ENCODE measurements at places on chromosomes 5 and 9.

DNA sequence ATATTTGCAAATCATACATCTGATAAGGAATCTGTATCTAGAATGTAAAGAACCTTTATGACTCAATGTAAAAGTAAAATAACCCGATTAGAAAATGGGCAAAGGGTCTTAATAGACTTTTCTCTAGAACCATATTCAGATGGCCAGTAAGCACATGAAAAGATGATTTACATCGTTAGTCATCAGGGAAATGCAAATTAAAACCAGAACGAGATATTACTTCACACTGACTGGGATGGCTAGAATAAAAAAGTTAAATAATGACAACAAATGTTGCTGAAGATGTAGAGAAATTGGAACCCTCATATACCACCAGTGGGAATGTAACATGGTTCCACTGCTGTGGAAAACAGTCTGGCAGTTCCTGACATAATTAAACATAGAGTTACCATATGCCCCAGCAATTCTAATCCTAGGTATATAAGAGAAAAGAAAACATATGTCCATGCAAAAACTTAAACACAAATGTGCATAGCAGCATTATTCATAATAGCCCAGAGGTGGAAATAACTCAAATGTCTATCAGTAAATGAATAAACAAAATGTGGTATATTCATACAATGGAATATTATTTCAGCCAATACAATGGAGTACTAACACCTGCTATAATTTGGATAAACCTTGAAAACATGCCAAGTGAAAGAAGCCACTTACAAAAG, 100.4 kb upstream of the MAMDC2 start:
- no peak for DNase-seq

- no peak for DNase-seq
Observed at GRCh38 chr5:143374496-143375217, 28.8 kb downstream of the NR3C1 start.

DNA sequence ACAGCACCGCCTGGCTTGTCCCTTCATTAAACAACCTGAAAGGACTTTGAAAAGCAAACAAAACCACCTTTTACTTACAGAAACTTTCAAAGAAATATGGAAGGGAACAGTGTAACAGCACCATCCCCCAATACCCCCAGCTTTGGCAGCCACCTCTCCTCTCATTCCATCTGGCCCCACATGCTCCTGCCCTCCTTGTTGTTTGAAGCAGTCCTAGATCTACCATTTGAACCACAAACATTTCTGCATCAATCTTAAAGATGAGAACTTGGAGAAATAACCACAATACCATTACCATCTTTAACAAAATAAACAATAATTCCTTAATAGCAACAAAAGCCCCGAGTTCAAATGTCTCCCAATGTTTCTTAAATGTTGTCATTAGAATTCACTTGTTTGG, 17.8 kb upstream of the COL15A1 start:
- no peak for DNase-seq

DNA sequence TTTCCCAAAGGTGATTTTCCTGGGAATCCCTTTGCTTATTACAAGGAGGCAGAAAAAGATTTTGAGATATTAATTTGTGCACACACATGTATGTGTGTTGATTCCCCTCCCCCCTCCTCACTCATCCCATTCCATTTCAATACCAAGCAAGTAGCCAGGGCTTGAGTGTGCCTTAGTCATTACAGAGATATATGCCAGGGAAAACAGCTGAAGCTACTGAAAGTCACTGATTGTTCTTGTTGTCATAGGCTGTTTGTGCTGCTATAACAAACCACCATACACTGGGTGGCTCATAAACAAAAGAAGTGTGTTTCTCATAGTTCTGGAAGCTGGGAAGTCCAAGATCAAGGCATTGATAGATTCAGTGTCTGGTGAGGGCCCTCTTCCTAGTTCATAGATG, 158.6 kb downstream of the BAAT start:
- peak; percentile 98 for DNase-seq

DNA sequence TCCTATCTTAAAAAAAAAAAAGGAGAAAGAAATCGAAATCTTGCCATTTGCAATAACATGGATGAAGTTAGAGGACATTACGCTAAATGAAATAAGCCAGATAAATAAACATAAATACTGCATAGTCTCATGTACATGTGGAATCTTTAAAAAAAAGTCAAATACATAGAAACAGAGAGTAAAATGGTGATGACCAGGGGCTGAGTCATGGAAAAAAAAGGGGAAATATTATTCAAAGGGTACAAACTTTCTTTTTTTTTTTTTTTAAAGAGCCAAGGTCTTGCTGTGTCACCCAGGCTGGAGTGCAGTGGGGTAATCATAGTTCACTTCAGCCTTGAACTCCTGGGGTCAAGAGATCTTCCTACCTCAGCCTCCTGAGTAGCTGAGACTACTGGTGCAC, 310.1 kb downstream of the ZNF608 start:
- no peak for DNase-seq

GRCh38 chr5:120454094-120454798, 9.9 kb upstream of the PRR16 start:
- no peak for DNase-seq

DNA sequence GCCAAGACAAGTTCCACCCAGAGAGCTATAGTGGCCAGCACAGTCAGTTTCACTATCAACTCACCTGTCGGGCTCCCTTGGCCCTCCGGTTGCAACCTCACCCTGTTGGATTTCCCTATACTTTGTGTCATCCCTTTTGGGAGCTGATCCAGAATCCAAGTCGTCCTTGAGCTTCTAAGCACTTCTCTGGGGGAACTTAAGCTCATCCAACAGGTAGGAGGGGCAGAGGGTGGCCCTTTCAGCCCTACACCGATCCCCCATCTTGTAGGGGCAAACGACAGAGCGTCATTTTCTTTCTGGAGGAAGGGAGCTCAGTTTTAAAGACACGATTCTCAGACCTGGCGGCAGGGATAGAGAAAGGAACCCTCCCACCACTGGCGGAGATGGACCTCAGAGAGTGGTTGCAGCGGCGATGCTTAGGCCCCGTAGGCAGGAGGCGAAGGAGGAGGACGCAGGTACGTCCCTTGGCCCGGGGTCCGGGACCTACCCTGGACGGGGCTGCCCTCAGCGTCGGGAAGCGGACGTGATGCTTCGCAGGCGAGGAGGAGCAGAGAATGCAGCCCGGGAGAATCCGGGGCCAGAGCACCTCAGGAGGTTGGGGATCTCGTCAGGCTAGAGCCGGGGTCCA, 519 bp downstream of the ZER1 start:
- peak; percentile 20 for DNase-seq

DNA sequence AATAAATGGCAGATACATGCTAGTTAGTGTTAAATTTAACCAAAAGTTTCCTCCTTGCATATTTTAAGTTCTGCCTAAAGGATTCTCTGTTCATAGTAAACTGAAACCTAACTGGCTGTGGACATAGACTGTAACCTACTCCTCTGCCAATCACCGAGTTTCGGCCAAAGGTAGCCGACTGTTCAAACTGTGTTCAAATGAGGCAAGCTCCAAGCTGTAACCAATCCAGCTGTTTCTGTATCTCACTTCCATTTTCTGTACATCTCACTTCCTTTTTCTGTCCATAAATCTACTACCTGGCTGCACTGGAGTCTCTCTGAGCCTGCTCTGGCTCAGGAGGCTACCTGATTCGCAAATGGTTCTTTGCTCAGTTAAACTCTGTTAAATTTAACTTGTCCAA, 44.1 kb downstream of the KCNV2 start:
- DNase-seq, result no peak

DNA sequence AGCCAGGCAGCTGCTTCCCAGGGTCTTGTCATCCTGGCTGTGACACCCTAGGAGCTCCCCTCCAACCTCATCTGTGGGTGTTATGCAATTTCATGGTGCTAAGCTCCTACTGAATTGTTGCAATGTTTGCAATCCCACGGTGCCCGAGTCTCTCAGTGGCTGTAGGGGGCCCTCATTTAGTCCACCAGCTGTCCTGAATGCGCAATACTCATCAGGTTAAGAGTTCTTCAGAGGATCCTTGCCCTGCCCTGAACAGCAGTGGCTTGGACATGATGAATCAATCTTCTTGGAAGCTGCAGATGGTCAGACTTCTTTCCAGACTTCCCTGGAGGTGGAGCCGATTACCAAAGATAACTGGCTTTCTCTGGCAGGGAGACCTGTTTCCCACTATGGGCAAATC, 584.1 kb downstream of the CCDC171 start:
- no peak for DNase-seq

- no peak for DNase-seq
Observed at GRCh38 chr5:162221910-162222309, 154.3 kb downstream of the GABRG2 start.

- DNase-seq, result no peak
Observed at GRCh38 chr9:136010615-136011361, 49.6 kb upstream of the UBAC1 start.

DNA sequence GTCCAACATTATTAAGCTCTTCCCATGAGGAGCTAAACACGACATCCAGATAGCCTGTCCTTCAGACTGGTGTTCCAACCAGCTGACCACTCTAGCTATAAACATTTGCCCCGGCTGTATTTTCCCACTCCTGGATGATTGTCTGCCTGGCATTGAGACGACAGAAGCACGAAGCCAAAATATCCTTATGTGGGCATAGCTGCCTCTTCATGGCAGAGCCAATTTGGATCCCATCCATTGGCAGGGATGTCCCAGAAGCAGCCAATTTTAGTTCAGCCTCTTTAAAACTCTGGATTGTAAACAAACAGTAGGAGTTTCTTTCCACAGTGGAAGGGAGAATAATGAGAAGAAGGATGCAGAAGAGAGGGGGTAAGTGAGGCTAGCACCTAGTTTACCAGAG, 507.6 kb downstream of the CETN3 start:
- DNase-seq, result peak; percentile 32

DNA sequence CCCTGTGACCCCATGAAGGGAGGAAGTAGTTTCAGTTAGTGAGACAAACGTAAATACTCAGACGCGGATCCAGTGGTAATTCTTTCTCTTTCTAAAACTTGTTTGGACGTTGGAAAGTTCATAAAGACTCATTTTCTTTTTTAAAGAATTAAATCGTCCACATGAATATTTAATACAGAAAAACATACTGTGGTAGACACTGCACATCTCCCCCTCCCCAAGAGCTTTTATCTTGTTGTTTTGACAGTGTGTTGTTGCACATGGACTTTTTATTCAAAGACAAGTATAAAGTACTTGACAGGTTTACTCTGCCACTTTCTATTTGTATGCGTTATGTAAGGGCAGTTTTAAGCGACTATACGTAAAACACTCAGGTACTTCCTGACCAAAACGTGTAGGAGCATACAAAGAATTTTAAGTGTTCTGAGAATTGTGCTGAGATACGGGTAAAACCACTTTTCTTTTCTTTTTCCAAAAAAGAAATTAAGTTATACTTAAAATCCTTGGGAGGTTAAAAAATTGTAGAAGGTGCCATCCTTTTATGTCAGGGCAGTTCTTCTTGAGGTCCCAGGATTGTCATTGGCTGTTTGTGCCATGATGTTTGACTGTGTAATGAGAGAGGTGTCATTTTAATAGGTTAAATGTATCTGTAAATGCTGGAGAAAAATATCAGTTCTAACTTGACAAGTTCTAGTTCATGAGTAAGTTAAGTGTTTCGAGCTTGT, 1.3 kb downstream of the NIPBL start:
- DNase-seq, result peak; percentile 53

DNA sequence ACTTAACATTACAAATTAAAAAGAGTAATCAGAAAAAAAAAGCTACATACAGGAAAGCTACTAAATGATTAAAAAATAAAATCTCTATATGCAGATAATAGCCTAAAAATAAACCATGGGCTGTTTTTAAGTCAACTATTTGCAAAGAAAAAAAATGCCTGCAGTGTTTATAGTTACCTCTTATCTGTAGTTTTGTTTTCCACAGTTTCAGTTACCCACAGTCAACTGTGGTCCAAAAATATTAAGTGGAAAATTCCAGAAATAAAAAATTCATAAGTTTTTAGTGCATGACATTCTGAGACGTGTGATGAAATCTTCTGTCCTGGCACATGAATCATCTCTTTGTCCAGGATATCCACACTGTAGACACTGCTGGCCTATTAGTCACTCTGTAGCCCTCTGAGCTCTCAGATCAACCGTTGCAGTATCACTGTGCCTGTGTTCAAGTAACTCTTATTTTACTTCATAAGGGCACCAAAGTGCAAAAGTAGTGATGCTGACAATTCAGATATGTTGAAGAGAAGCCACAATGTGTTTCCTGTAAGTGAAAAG, 59.2 kb downstream of the PRELID2 start:
- peak; percentile 48 for DNase-seq

DNA sequence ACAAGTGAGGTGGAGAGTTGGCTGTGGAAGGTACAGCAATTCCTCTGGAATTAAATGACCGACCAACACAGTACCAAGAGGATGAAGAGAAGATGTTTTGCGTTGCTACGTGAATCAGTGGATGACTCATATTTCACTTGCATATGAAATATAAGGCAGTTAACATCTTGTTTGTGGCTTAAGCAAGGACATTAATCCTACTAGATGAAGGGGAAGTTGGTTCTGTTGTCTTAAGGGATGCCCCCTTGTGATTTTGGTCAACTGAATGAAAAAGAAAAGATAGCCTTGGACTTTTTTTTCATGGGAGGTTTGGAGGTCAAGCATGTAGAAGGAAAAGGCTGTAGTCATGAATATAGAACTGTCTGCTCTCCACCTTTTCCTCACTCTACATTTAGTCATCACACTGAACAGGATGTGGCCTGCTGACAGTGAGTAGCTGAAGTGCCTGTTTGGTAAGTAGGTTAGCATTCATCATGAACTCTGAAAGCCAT, 33.9 kb downstream of the VLDLR start:
- no peak for DNase-seq

- no peak for DNase-seq
Observed at GRCh38 chr5:75260708-75261107, 24.0 kb upstream of the ANKRD31 start.

DNA sequence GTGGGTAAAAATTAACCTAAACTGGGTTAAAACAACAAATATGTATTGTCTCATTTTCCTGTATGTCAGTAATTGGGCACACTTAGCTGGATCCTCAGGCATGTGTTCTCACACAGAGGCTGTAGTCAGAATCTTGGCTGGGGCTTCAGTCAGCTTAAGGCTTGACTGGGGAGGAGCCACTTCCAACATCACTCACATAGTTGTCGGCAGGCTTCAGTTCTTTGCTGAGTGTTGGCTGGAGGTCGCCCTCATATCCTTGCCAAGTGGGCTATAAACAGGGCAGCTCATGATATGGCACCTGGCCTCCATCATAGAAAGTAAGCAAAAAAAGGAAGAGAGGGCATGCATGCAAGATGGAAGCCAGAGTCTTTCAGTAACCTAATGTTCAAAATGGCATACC, 173.0 kb downstream of the GIN1 start:
- no peak for DNase-seq

DNA sequence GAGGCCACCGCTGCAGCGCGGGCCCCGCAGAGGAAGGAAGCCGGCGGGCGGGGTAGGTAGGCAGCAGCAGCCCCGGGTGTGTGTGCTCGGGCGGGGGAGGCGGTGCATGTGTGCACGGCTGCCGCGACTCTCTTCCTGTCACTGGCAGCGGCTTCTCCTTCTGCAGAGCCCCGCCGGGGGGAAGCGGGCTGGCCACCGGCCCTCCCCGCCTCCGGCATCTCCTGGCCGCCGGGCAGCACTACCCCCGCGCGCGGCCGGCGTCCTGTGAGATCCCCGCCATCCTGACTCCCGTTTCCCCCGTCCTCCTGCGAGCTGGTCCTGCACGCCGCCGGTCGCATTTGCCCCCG, 315 bp downstream of the PIK3R1 start:
- DNase-seq, result no peak

GRCh38 chr5:180438785-180439780, 55.1 kb upstream of the CNOT6 start:
- DNase-seq, result no peak

GRCh38 chr5:72611118-72611730, 104.0 kb upstream of the ZNF366 start:
- DNase-seq, result peak; percentile 96

- DNase-seq, result no peak
Observed at GRCh38 chr5:17430241-17430640, 67.8 kb upstream of the TAF11L2 start.

All from pons (tissue), 1 donor.